ENCODE measurements at places on chromosomes 5 and 9. TPM values are rescaled to one million over a fixed set of nuclear protein-coding genes. Genes with fewer than 3 reads are reported as not detected.

DNA sequence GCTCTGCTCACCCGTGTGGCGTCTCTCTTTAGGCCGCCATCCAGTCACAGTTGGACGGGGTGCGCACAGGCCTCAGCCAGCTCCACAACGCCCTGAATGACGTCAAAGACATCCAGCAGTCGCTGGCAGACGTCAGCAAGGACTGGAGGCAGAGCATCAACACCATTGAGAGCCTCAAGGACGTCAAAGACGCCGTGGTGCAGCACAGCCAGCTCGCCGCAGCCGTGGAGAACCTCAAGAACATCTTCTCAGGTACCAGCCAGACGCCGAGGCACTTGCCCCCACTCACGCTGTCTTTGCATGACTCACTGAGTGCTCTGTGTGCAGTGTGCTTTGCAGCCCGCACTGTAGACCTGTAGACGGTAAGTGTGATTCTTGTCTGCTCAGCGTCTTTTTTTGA, 4.5 kb downstream of the EXOC3 start:
- peaks cover 4% of the 10 kb centered on the region for H3K4me1 ChIP-seq
- H3K27me3 ChIP-seq, result no peaks in the 10 kb centered on the region
- H3K36me3 ChIP-seq, result peaks cover 39% of the 10 kb centered on the region
- no peak overlapping the region for H3K4me3 ChIP-seq
- H3K27ac ChIP-seq, result no peak overlapping the region

DNA sequence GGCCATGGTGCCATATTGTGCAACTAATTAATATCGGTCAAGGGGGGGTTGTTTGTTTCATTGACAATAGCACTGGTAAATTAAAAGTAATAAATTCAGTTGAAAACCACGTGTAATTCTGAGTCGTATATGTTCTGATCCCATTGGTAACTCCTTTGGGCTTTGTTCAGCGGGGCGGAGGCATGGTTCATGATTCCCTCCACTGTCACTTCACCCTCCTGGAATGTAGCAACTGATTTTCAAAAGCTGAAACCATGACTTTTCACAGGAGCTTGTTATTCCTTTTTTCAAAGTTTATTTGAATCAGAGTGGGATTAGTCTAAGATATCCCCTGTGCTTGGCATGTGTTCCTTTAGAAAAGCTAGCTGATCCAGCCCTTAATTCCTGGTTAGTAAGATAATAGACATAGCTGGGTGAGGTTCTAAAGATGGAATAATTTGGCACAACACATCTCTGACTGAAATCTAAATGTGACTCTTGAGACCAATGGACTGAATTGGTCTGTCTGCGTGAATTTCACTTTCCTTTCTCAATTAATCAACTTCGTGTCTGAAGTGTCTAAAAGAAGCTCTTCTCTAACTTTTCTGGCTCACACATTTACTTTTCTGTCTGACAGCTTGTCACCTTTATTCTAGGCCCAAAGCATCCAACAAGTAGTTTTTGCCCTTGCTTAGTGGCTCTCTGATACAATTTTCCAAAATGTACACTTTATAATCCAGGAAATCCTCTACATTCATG, 185.7 kb upstream of the VCAN start:
- no peak overlapping the region for H3K4me3 ChIP-seq
- H3K27me3 ChIP-seq, result no peaks in the 10 kb centered on the region
- H3K4me1 ChIP-seq, result peaks cover 10% of the 10 kb centered on the region
- H3K36me3 ChIP-seq, result no peaks in the 10 kb centered on the region
- DNase-seq, result no peak

DNA sequence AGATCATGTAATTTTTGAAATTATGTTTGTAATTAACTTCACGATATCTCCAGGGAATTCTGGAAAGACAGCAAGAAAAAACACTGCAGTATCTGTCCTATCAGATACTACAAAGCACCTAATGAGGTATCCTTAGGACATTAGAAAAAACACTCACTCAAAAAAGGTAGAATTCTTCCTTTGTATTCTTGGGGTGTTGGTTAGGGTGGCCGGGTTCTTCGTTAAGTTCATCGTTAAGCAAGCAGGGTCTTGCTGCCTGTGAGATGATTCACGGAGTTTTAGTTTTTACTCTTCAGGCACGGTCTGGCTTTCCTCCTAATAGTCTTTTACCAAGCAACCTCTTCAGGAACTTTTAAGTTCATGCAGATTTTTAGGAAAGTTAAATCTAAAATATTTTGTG, 91.4 kb upstream of the IRX4 start:
- no peaks in the 10 kb centered on the region for H3K27me3 ChIP-seq
- H3K4me1 ChIP-seq, result no peaks in the 10 kb centered on the region
- no peak overlapping the region for H3K4me3 ChIP-seq
- no peak overlapping the region for H3K27ac ChIP-seq
- H3K36me3 ChIP-seq, result no peaks in the 10 kb centered on the region

GRCh38 chr5:134965271-134965825, 2.4 kb upstream of the CATSPER3 start:
- no peaks in the 10 kb centered on the region for H3K27me3 ChIP-seq
- no peak overlapping the region for H3K27ac ChIP-seq
- H3K4me1 ChIP-seq, result no peaks in the 10 kb centered on the region
- peaks cover 4% of the 10 kb centered on the region for H3K36me3 ChIP-seq
- no peak for DNase-seq
- H3K4me3 ChIP-seq, result no peak overlapping the region

- peaks cover 4% of the 10 kb centered on the region for H3K4me1 ChIP-seq
- H3K27ac ChIP-seq, result no peak overlapping the region
- DNase-seq, result no peak
- no peaks in the 10 kb centered on the region for H3K27me3 ChIP-seq
Observed at GRCh38 chr5:41012318-41012717, 58.8 kb downstream of the MROH2B start.

The PCDHB3 gene
- 3.7 TPM for total RNA-seq

GRCh38 chr9:30235564-30235963, 2148.9 kb upstream of the ACO1 start:
- no peak overlapping the region for H3K4me3 ChIP-seq
- H3K27me3 ChIP-seq, result no peaks in the 10 kb centered on the region
- H3K27ac ChIP-seq, result no peak overlapping the region
- H3K36me3 ChIP-seq, result no peaks in the 10 kb centered on the region
- no peak for DNase-seq

DNA sequence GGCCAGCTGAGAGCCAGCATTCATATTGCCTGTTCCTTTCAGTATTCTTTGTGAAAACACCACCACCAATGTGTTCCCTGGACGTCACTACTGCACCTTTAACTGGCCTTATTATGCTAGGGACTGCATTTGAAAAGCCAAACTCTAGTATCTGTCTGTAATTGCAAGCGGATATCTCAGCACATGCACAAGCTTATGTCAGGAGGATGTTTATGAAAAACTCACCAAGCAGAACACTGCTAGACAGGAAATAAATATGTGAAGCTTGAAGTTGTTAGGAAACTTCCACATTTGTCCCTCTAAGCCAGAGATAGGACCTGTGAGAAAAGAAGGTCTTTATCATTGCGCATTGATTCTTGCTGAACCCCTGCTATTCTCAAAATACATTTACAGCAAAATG, 135.4 kb upstream of the CCDC152 start:
- H3K4me1 ChIP-seq, result peaks cover 7% of the 10 kb centered on the region
- no peak overlapping the region for H3K27ac ChIP-seq
- no peaks in the 10 kb centered on the region for H3K36me3 ChIP-seq
- no peak overlapping the region for H3K4me3 ChIP-seq
- H3K27me3 ChIP-seq, result no peaks in the 10 kb centered on the region

The PFDN1 gene
- total RNA-seq, result 72.2 TPM

- H3K27me3 ChIP-seq, result no peaks in the 10 kb centered on the region
- no peak overlapping the region for H3K4me3 ChIP-seq
- H3K36me3 ChIP-seq, result no peaks in the 10 kb centered on the region
- peaks cover 22% of the 10 kb centered on the region for H3K4me1 ChIP-seq
- DNase-seq, result no peak
Observed at GRCh38 chr5:40405230-40405629, 274.5 kb upstream of the PTGER4 start.

The SPATA31D4 gene
- not detected for total RNA-seq

GRCh38 chr9:136393531-136393930, 6.4 kb downstream of the SNAPC4 start:
- H3K27ac ChIP-seq, result no peak overlapping the region
- no peak overlapping the region for H3K4me3 ChIP-seq
- no peaks in the 10 kb centered on the region for H3K27me3 ChIP-seq
- peaks cover 57% of the 10 kb centered on the region for H3K36me3 ChIP-seq
- peaks cover 2% of the 10 kb centered on the region for H3K4me1 ChIP-seq

GRCh38 chr5:78610163-78610583, 38.4 kb downstream of the LHFPL2 start:
- no peak overlapping the region for H3K4me3 ChIP-seq
- DNase-seq, result no peak
- H3K27me3 ChIP-seq, result no peaks in the 10 kb centered on the region
- H3K27ac ChIP-seq, result peak overlapping the region; percentile 37

- no peaks in the 10 kb centered on the region for H3K27me3 ChIP-seq
- H3K4me1 ChIP-seq, result no peaks in the 10 kb centered on the region
- no peak for DNase-seq
Observed at GRCh38 chr5:68922172-68922987, 171.4 kb upstream of the SLC30A5 start.

DNA sequence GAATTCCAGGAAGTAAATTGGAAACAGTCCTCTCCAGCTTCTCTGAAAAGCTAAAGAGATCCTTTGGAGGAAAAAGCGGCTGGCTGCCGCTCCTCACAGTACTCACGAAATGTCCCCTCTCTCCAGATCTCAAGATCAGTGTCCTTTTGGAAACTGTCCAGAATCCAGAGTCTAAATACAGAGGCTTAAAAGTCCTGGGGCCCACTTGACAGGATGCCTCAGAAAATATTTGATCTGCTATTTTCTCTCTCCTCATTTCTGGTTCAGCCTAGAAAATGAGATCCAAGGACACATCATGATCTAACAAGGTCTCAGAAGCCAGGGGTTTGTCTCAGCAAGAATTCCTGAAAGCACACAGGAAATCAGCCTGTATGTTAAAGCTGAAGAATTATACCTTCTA, 7.2 kb downstream of the C1QTNF2 start:
- H3K36me3 ChIP-seq, result no peaks in the 10 kb centered on the region
- no peaks in the 10 kb centered on the region for H3K27me3 ChIP-seq
- no peak overlapping the region for H3K4me3 ChIP-seq
- no peak for DNase-seq
- H3K4me1 ChIP-seq, result peaks cover 19% of the 10 kb centered on the region

DNA sequence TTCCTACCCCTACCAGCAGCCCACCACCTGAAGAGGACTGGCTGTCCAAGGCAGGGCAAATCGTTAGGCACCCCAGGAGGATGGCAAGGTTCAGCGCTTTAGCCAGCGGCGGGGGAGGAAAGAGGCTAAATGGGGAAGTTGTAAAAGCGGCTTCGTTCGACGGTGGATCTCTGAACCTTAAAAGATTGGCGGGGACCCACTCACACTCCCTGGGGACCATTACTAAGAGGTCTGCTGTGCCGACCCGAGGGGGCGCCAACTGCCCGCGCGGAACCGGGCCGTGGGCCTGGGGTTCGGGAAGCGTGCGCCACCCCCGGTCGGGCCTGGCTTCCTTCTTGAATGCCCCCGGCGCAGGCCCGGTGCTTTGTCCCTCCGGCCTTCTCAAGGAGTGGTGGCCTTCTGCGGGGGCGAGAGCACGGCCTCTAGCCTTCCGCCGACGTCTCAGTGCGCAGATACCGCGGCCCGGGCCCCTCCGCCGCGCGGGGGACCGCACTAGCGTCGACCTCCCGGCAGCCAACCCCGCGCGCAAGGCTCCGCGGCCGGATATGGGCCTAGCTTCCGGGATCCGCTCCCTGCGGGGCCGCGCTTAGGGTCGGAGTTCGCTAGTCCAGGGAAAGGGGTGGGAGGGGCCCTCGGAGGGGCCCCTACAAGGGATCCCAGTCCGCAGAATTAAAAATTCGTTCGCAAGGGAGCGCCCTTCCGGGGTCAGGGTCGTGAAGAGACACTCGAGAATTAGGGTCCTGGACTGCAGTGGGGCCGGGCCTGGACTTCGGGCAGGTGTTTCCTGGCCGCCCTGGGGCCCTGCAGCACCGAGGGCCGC, 10.5 kb downstream of the NR2F1-AS1 start:
- no peak for DNase-seq
- peaks cover 3% of the 10 kb centered on the region for H3K27me3 ChIP-seq
- H3K36me3 ChIP-seq, result no peaks in the 10 kb centered on the region
- peak overlapping the region; percentile 54 for H3K4me3 ChIP-seq

The C9orf50 gene
- total RNA-seq, result not detected

The CTXN3 gene
- total RNA-seq, result not detected

DNA sequence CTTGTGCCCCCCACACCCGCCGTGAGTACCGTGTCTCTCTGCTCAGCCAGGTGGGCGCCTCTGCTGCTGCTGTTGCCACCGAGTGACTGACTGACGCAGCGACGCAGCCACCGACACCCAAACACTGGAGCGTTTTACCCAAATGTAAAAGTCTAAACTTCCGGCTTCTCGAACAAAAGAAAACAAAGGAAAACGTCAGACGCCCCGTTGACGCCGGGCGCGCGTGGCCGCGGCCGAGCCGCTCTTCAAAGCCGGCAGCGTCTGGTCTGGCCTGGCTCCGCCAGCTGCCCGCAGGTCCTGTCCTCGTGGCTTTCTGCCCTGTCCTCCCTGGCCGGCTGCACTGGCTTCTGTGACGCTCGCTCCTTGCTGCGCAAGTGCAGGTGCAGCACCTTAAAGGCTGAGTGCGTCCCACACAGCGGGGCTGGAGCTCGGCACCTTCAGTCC, 41.4 kb upstream of the CLPTM1L start:
- no peak overlapping the region for H3K27ac ChIP-seq
- DNase-seq, result no peak
- H3K27me3 ChIP-seq, result no peaks in the 10 kb centered on the region
- H3K4me1 ChIP-seq, result peaks cover 5% of the 10 kb centered on the region
- no peaks in the 10 kb centered on the region for H3K36me3 ChIP-seq

DNA sequence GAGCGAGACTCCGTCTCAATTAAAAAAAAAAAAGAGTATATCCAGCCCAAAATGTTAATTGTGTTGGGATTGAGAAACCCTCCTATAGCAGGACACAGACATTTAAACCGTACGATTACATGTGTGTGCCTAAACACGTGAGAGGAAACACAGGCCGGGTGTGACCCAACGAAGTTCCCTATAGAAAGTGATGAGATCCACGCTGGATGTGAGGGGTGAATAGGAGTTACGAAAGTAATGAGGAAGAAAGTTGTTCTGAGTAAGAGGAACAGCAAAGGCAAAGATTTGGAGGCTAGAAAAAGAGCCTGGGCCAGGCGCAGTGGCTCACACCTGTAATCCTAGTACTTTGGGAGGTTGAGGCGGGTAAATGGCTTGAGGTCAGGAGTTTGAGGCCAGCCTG, 13.6 kb downstream of the NAIF1 start:
- peaks cover 10% of the 10 kb centered on the region for H3K4me1 ChIP-seq
- H3K27ac ChIP-seq, result no peak overlapping the region
- no peaks in the 10 kb centered on the region for H3K36me3 ChIP-seq
- H3K4me3 ChIP-seq, result no peak overlapping the region

The SH3TC2 gene
- 1.1 TPM for total RNA-seq

- H3K4me3 ChIP-seq, result no peak overlapping the region
- no peak overlapping the region for H3K27ac ChIP-seq
- peaks cover 52% of the 10 kb centered on the region for H3K36me3 ChIP-seq
- no peaks in the 10 kb centered on the region for H3K4me1 ChIP-seq
- no peak for DNase-seq
- H3K27me3 ChIP-seq, result no peaks in the 10 kb centered on the region
Observed at GRCh38 chr9:129863059-129863690, 27.9 kb downstream of the USP20 start.

DNA sequence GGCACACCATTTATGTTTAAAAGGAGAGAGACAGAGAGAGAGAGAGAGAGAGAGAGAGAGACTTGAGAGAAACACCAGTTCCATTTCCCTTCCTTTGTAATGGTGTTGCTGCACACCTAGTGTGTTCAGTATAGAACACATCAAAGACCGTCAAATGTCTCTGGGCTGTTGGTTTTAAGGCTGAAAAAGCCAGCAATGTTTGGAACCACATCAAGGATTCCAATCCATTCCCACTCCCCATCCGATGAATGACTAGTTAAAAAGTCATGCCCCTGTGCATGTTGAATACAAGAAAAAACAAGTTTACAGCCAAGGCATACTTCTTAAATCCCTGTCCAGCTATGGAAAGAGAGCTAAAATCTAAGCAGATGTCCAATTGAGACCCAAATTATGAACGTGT, 83.0 kb upstream of the IFNE start:
- no peak overlapping the region for H3K4me3 ChIP-seq
- no peak overlapping the region for H3K27ac ChIP-seq
- H3K36me3 ChIP-seq, result no peaks in the 10 kb centered on the region
- no peak for DNase-seq
